Fibroblast of skin of left quadriceps (primary cell): ENCODE measurements at places on chromosomes 3 and 15.
A peak's percentile ranks its signal among the peaks of the same experiment; 100 is the strongest.

GRCh38 chr3:152835601-152836102, 721 bp downstream of the P2RY1 start:
- DNase-seq = no peak

- DNase-seq = no peak
Measured at GRCh38 chr3:44516230-44516629, 38.8 kb upstream of the ZNF445 start.

- DNase-seq = no peak
Measured at GRCh38 chr15:70356919-70357318, 259.2 kb upstream of the TLE3 start.

DNA sequence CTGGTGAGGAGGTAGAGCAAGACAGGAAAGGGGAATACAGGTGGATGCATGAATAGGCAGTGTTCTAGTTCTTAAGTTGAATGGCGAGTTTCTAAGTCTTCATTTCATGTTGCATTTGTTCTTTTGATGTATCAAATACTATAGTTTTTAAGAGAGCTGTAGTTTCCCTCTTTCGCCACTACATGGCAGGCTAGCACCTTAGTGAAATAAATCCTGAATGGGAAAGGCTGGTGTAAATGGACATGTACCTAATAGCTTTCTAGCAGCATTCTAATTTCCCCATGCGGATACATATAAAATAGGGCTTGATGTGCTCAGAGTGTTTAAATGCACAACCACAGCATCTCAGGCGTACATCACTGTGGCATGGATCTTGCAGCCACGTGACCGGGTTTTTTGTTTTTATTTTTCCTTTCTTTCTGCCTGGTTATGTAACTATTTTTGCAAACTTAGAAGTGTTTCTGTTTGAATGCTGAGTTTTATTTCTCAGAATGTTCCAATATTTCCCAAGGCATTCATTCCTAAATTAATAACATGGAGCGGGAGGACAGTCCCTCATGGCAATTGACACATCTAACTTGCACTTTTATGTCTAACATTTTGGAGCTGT, 23.5 kb upstream of the CLN6 start:
- peak; percentile 59 for DNase-seq

DNA sequence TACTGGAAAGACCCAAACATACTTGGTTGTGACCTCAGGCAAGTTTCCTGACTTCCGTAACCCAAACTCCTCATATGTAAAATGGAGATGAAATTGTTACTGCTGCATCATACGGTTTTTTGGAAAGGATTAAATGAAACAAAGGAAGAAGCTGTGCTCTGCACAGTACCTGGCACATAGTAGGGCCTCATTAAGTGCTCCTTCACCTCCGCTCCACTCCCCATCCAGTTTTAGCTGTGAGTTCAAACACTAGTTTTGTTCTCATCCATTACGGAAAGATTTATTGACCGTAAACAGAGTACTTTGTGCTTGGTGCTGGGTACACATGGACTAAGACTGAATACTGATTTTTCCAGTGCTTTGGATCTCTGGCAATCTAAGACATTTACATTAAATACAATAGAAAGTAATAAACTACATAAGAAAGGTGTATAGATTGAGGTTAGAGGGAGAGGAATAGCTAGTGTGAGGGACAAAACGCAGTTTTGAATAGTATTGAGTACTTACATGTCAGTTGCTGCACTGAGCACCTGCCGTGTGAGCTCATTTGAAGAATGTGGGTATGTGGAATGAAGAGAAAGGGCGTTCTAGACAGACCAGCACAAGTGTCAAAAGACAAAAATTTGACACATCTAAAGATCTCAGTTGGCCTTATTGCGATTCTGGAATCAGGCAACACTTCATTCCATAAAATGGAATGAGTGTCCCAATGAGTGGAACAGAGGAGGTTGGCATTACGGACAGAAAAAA, 594 bp upstream of the ICE2 start:
- DNase-seq = no peak

- DNase-seq = no peak
Measured at GRCh38 chr15:99430881-99431401, 134.8 kb upstream of the MEF2A start.

DNA sequence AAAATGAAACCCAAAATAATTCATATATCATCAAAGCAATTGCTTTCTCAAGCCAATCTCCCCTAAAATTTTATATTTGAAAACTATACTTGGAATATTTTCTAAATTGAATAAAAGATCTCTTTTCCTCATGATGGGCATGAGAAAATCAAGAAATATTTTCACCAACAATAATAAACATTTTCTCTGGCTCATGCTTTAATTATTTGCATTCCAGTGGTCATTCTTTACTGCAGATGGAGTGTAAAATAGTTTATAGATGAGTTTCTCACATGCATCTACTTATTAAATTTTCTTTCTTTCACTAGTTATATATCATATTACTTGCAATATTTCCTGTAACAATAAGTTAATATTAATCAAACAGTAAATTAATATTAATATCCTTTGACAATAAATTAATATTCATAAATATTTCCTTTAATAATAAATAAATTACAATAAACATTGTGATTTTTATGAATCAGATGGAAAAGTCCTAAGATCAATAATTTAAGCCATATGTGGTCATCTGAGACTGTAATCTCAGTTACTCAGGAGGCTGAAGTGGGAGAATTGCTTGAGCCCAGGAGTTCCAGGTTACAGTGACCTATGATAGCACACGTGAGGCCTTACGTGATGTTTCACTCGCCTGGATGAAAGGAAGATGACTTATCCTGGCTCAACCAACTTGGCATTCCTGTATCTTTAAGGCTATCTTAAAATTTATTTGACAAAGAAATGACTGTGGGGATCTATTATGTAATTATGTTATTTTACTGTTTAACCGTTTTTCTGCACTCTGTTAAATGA, 958.8 kb downstream of the ZPLD1 start:
- DNase-seq = peak; percentile 55

DNA sequence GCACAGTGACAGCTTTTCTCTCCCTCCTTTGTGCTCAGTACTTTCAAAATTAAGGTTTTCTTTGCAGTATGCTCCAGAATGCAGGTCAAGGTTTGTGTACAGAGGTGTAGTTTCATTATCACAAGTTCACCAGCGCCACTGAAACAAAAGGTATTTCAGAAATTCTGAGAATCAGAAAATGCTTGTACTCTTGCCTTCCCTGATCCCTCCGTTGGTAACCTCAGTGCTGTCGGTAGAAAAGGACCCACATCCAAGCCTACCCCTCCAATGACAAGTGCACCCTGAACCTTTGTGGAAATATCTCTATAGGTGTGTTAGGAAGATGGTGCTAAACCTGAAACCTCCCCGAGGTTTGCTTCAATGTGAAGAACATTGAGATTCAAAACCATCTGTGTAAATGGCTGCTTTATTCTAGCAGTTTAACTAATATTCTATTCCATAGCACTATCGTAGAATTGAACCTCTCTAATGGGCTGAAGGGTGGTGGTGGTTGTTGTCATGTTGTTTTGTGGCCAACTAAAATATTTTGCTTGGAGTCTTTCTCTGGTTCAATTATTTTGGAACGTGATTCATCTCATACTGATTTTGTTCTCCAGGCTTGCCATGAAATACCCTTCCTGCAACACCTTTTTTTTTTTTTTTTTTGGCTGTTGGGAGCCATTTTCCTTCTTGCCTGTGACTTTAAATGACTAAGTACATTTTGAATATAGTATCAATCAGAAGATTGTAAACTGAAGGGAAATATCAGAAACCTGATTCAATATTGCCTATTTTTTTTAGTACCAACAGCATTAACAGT, 20.7 kb downstream of the ZBTB38 start:
- no peak for DNase-seq

DNA sequence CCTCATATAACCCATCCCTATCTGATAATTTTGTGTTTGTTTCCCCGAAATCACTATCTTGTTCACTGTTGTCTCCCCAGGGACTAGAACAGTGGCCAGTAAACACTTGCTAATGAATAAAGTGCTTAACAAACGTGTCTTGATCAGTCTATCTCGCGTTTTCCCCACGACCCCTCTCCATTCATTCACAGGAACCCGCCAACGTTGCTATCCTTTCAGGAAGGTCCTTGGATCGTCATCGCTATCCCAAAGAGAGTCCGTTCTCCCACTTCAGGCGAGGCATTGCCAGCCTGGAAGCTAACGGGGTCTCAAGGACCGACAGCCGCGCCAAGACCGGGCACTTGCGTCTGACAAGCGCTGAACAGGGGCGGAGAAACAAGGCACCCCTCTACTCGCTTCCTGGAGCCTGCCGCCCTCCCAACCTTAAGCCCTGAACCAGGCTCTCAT, 344 bp downstream of the LINS1 start:
- DNase-seq = no peak

DNA sequence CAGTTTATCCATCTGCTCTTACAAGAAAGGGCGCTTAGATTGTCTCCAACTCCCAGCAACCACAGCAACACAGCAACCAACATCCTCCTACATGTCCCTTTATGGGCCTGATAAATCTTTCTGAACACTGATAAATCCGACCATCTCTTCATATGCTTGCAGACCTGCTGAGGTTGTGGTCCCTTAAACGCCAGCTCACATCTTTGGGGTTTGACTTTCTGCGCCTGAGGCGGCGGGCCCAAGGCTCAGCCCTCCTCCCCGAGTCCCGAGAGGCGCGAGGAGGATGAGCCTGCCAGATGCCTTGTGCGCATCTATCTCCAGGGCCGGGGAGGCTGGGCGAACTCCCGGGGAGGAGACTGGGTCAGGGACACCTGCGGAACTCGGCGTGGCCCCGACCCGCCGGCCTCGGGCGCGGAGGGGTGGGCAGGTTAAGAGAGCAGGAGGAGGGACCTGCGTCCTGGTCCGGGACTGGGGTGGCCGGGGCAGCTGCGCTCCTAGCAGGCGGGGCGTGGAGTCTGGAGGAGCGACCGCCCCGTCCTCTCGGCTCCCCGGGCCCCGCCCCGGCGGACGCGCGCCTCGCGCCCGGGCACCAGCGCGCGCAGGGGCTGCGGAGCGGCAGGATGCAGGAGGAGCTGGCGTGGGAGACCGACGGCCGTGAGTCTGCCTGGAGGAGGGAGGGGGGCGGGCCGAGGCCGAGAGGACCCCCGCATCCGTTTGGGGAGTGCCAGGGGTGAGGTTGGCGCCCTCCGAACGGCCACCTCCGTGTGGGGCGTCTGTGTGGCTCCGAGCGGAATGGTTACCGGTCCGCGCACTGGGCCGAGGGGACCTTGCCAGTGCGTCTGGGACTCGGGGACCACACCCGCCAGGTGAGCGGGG, at the start of gene ANKDD1A:
TSS of gene ANKDD1A (plus strand) at position 592 of the 876 bp plus-strand sequence. CDS start at position 621, 29 bp downstream.
- no peak for DNase-seq

- DNase-seq = no peak
Measured at GRCh38 chr3:23941440-23941839, 3.6 kb upstream of the NR1D2 start.

DNA sequence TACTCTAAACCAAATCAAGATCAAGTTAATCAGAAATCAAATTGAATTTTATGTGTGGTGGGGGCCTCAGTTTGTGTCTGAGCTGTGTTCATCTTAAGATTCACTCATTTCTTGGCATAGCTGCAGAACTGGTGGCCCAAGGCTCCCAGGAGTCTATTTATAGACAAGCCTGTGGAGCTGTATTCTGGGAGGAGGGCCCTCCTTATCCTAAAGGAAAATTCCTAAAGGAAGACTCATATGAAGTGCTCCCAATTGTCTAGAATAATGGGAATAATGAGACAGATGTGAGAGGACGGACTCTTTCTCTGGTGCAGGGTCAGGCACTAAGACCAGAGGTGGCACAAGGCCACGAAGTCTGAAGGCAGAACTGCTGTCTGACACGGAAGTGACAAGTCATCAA, 38.9 kb downstream of the C3orf85 start:
- no peak for DNase-seq

GRCh38 chr3:149224736-149225594, 3.3 kb upstream of the CP start:
- DNase-seq = peak; percentile 32

GRCh38 chr15:72907733-72908132, 124.2 kb upstream of the ADPGK start:
- no peak for DNase-seq

- no peak for DNase-seq
Measured at GRCh38 chr3:57791245-57791644, 35.1 kb downstream of the SLMAP start.

GRCh38 chr15:63466378-63467192, 37.8 kb upstream of the USP3 start:
- DNase-seq = no peak

DNA sequence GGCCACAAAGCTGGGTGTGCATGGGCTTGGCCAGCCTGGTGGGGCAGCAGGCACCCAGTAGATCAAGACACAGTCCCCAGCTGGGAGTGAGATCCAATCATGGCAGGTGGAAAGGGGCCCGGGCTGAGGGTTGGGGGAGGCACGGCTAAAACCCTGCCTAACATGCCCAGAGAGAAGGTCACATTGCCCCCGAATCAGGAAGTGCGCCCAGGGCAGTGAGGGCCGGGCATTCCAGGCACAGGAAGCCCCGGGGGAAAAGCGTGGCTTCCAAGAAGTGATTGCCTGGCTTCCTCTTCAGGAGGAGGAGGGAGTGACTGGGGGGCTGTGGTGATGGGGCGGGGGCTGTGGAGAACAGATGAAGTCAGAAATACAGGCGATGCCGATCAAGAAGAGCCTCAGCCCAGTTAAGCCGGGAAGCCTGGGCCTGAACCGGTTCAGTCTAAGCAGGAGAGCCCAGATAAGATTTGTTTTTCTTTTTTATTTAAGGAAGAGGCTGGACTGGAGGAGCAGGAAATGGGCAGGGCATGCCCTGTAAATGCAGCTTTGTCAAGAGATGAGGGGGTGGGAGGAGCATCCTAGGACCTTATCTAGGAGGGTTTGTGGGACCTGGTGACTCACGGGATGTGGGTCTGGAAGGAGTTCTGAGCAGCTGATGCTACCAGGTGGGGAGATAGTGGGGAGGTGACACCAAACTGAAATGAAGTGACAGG, 83.9 kb downstream of the CHSY1 start:
- DNase-seq = no peak

GRCh38 chr3:45870099-45870498, 16.2 kb upstream of the CCR9 start:
- DNase-seq = no peak

DNA sequence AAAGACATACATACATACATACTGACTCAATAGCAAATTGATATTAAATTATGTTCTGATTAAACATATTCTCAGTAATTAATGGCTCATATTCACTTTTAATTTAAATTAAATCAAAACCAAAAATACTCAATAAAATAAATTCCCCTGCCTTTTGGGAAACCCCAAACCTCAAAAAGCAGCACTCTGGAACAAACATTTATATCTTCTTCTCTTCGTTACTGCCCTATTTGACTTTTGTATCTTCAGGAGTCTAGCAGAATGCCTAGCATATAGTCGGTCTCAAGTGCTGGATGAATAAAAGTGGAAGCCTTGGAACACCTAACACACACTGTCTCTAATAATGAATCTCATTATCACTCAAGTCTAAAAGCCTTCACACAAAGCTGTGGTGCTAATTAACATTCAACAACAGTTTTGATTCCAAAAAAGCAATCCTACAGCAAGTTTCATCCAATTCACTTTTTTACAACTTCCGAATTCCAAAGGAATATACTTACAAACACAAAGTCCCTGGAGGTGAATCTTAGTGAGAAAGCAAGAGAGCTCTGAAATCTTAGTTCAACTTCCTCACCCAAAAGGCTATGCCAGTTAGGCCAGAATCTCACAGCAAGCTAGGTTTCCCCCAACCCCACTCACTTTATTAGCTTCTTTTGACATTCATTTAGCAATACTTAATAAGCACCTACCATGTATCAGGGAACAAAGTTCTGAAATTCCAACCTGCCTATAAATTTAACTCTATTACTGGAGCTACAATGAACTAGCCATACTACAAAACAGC, 35.0 kb downstream of the GSK3B start:
- no peak for DNase-seq

GRCh38 chr3:174340624-174341587, 518.2 kb upstream of the NAALADL2 start:
- DNase-seq = no peak

- DNase-seq = peak; percentile 42
Measured at GRCh38 chr15:67444100-67444499, 76.8 kb upstream of the C15orf61 start.
